ENCODE measurements at places on chromosomes 4 and X. TPM values are rescaled to one million over a fixed set of nuclear protein-coding genes. Genes with fewer than 3 reads are reported as not detected.

- DNase-seq: no peak
Measured at GRCh38 chr4:1307951-1308735, 18.5 kb downstream of the MAEA start.

The INTS6L gene
- 3.4 TPM for polyA plus RNA-seq

The TCEANC gene
- polyA plus RNA-seq: 0.34 TPM

The TMEM154 gene
- polyA plus RNA-seq: 13.3 TPM

DNA sequence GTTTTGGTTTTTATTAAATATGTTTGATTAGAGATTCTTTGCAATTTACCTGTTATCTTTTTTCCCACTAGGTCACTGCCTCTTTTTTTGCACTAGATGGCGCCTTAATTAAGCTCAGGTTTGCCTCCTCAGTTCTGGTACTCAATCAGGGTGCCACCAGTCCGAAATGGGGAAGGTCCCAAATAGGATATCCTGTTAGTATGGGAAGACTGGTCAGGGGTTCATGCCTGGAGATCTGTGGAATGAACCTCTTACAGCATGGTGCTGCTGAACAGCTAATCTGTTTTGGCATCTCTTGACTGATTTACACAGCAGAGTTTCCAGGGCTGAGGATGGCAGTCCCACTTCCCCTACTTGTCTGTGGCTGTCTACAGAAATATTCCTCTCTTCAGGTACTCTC, 24.2 kb upstream of the VSIG1 start:
- DNase-seq: no peak
